Activated naive CD4-positive, alpha-beta T cell (primary cell): ENCODE measurements at places on chromosomes 1 and 21.

DNA sequence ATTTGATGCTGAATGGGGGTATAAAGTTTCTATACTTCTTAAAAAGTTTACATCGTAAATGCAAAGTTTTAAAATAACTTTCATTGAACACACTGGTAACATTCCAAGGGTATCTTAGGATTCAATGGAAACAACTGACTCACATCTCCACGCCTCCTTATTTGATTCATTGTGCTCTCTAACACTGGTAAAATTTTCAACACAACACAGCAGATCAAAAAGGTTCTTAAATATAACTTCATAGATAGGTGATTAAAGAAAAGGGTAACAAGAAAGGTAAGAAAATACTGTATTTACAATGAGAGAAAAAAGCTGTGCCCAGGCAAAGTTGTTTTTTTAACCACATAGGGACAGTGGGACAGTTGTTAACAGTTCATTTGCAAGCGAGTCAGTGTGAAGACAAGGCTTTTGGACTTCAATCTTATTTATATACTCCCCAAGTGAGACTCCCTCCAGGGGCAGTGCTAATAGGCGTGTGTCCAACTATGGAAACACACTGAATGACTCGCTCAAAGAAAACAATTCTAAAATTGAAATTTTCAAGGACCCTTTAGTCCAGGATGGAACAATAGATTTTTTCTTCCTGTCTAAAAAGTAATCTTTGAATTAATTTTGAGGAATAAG is 140.5 kb downstream of the TIAM1 start:
- DNase-seq, result no peak

- DNase-seq, result no peak
These were observed 16.6 kb upstream of the S100A11 start for GRCh38 chr1:152053375-152053774.

DNA sequence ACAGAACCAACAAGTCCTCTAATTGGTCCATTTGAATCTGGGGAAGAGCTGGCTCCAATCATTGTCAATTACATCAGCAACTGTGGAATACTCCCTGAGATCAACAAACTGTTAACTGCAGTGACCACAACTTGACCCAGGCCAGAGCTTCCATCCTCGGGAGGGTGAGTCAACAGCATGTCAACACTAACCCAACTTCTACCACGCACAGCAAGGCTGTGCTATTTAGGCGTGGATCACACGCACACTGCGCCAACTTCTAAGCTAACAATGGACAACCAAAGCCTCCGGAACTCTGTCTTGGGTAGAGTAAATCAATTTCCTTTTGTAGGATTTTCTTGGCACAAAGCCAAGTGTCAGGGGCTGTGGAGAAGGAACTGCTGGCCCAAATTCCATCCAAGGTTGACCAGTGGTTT is 30.4 kb downstream of the APP start:
- DNase-seq, result no peak

DNA sequence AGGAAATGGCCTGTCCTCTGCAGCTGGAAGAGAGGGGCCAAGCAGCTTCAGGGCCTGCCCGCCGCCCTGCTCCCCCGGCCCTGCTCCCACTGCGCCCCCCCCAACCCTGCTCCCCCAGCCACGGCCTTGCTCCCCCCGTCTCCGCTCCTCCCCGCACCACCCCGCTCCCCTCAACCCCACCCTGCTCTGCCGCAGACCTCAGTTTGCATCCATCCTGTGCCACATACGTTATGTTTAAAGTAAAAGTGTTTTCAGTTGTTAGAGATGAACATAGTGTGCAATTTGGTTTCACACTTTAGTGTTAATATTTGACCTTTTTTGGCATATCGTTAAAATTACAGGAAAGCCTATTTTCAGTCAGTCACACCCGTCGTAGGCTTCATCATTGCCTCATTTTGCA is 34.1 kb upstream of the DIP2A start:
- DNase-seq, result no peak

DNA sequence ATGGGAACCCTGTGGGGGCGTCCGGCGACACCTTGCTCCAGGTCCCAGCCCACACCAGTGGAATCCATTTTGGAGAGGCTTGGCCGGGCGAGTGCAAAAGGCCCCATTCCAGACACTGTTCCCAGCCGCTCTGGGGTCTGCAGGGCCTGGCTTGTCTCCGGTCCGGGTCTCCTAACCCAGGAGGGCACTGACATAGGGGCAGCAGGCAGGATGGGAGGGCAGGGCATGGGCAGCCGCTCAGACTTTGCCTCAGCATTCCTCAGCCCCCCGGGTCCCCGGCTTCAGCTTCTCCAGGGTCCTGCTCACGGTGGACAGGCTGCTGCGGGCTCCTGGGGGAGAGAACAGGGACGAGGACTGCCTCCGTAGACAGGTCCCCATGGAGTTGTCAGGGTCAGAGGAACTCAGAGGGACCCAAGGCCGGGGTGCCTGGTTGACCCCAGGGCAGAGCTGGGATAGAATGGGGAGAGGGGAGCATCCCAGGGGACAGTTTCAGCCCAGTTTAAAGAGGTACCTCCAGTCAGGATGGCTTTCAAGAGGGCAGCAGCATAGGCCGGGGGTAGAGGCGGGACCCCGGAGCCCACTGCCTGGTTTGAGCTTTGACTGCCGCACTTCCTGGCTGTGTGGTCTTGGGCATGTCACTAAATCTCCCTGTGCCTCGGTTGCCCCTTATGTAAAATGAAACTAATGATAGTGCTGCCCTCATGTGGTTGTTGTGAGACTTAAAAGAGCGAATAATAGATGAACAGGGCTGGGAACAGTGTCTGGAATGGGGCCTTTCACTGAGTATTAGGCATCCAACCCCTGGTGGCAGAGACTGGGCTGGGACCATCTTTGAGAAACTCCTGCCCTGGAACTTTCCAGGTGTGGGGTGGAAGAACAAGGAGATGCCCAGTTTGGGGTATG is 3.7 kb downstream of the KNCN start:
- no peak for DNase-seq

DNA sequence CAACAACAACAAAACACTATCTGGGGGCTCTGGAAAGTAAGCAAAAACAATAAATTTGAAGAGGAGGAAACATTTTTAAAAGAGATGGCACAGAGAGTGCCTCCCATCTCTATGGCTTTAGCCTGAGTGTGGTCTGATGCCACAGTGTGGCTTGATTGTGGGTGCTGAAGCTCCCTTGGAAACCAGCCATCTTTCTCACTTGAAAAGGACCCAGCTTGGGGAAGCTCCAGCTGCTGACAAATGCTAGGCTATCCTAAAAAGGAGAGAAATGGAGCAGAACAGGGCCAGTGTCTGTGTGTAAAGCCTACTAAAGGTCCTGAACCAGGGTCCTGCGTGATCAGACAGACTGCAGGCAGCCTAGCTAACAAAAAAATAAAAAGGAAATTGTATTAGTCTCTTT is 642.0 kb upstream of the PTBP2 start:
- no peak for DNase-seq

- no peak for DNase-seq
These were observed at the start of gene COL11A1 for GRCh38 chr1:103108376-103109150. COL11A1 (minus strand) TSS chr1:103108522; CDS start chr1:103108178, 344 bp downstream.

DNA sequence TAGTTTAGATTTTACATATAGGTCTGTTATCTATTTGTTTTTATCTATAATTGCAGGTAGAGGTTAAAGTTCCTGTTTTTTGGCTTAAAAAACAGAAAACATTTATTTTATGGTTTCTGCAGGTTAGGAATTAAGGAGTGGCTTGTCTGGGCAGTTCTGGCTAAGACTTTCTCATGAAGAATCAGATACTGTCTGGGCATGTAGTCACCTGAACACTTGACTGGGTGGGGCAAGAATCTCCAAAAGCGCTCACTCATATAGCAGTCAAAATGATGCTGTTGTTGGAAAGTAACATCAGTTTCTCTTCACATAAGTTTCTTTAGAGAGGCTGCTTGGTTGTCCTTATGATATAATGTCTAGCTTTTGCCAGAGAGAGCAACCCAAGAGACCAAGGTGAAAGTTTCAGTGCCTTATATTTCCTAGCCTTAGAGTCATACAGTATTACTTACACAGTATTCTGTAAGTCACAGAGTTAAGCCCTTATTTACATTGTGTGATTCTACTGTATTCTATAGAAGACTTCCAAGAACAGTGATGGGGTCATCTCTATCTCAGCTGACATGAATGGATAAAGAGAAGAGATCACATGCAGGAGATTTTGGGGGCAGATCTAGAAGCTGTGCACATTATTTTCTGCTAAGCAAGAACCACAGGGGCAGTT is 125.4 kb upstream of the GPR52 start:
- no peak for DNase-seq

DNA sequence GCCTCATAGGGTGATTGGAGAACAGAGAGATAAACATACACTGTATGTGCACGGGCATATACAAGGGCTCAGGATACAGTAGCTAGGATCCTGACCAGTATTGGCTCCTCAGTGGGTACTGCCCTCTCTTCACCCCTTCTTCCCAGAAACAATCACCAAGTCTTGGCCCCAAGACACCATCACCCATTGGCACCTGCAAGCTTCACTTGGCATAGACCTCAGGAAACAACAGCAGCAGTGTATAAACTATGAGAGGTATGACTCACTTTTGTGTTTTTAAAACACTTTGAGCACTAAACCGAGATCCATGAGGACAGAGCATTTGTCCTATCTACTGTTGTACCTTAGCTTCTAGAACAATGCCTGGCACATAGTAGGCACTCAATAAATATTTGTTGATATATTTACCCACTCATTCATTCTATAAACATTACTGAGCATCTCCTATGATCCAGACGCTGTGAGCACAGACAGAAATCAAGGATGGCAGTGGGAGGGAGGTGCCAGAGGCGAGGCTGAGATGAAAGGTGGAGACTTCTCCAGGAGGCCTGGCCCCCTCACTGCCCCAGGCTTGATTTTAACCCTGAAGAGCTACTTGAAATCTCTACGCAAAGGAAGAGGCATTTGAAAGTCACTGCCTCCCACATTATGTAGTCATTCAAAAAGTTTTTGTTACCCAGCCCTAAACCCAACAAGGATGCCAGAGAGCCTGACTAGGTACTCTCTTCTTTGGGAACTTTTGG is 95.2 kb downstream of the CAMK2N1 start:
- DNase-seq, result no peak
